ACHN (cell line): ENCODE measurements at places on chromosomes 5 and 9.

DNA sequence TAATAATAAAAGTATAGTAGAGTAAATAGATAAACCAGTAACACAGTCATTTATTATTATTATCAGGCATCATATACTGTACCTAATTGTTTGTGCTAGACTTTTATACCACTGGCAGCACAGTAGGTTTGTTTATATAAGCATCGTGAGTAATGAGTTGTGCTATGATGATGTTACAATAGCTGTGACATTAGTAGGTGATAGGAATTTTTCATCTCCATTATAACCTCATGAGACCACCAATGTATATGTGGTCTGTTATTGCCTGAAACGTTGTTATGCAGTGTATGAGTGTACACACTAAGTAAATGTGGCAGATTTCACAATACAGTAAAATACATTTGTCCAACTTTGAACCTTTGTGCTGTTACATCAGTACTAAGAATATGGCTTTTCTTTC is 72.7 kb upstream of the SPATA31D4 start:
- no peak for DNase-seq

GRCh38 chr9:1337169-1337568 is 287.0 kb downstream of the DMRT2 start:
- DNase-seq = no peak

DNA sequence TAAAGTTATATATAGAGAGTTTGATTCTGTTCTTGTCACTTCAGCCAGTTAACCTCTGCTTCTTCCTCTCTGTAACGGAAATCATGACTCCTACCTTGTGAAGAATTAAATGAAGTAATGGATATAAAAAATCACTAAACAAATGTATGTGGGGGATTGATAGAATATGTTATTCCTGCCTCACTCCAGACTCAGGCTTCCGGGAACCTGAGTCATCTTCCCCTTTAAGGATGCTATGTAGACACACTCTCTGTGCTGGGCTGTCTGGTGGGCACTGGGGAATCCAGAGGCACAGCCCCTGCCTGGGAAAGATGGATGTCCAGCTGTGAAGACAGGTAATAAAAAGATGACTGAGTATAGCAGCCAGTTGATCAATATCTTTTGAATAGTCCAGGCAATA is 77.4 kb downstream of the ZNF618 start:
- no peak for DNase-seq

DNA sequence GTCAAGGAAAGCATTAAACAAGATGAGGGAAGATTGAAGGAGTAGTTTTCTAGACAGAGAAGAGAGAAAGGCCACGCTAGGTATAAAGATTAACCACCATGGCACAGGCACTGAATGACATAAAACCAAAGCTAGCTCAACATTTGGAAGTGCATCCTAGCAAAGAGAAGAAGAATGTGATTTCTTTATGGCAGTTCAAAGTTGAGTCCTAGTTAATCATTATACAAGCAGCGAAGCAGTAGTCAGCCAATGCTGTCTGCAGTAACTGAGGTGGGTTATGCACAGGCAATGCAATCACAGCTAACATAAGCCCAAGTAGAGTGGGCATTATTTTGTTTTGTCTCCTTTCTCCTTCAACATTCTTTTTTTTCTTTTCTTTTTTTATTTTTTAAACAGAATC is 24.0 kb upstream of the ANKRD31 start:
- DNase-seq = peak; percentile 29

GRCh38 chr5:172586125-172587060 is 54.7 kb upstream of the NEURL1B start:
- no peak for DNase-seq

- no peak for DNase-seq
Observed at GRCh38 chr9:80020530-80020929, 448.8 kb downstream of the TLE4 start.

GRCh38 chr5:78587081-78587774 is 61.3 kb downstream of the LHFPL2 start:
- DNase-seq = no peak

DNA sequence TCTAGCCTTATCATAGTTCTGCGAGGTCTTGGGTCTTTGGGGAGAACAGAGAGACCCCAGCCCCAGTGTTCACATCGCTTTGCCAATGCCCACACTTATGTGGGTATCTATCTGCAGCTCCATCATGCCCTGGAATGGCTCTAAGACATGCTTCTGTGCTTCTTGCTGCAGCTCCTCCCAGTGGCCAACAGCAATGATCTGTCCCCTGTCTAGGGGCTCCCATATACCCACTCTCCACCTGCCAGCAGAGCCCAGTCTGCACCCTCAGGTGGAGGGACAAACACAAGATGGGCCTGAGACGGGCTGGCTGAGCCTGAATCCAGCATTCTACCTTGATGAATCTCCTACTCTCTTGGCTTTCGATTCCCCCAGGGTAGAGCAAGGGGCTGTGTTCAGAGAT is 14.6 kb upstream of the DAP start:
- DNase-seq = peak; percentile 3

DNA sequence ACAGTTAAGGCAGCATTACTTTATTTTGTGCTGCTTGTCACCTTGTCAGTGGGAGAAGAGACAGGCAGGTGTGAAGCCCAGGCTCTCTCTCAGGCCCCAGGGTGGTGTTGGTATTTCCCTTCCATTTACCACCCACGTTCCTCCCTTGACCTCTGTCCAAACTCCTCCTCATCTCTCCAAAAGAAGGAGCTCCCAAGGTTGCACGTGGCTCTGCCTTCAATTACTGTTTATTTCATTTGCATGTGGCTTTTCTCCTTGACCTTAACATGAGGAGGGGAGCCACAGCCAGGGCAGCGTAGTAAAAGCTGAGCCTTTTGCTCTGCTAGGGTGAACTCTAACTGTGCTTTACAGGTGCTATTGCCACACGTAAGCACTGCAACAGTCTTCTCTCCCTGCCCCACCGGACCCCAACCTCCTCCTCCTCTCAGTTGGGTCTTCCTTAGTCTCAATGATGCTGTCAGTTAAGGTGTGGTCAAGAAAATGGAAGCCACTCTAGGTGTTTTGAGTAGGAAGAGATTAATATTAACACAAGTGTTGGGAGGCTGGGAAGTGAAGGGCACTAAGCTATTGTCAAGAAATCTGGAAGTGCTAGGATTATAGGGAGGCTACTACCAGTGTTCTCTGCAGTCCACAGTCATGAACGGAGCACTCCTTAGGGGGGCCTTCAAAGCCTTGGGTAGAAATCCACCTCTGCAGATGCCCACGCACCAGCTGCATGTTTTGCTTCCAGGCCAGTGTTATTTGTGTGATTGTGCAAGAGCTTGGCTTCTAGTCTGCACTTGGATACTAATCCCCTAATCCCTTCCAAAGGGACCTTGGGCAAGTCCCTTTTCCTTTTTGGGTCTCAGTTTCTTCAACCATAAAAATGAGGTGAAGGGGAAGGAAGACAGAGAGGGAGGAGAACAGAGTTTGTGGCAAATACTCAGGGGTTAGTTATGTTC is 3.9 kb upstream of the ALDH1B1 start:
- DNase-seq = no peak

DNA sequence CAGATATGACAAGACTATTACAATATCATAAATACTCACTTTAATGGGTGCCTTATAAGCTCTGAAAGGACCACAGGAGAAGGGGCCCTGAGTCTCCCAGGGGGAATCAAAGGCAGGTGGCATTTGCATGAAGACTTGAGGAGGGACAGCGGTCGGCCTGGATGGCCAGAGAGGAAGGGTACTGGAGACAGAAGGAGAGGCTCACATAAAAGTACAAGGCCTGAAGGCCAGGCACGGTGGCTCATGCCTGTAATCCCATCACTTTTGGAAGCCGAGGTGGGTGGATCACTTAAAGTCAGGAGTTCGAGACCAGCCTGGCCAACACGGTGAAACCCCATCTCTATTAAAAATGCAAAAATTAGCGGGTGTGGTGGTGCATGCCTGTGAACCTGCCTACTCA is 29.1 kb upstream of the LMX1B start:
- DNase-seq = no peak

- no peak for DNase-seq
Observed at GRCh38 chr5:89232139-89232603, 349.2 kb upstream of the MEF2C start.

DNA sequence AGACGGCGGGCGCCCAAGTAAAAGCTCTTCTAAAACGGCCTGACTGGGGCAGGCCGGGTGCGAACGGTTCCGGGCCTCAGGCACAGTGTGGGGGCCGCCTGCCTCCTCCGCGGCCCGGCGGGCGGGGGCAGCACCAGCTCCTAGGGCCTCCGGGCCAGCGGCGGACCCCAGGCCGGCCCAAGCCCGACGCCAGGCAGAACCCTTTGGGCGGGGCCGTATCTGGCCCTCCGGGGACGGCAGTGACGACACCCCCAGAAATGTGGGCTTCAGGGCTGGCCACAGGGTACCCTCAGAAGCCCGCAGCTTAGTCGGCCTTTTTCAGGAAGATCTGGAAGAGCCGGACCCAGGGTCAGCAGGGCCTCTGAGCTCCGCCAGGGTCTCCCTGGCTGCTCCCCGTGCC is 4.0 kb downstream of the LTC4S start:
- no peak for DNase-seq

DNA sequence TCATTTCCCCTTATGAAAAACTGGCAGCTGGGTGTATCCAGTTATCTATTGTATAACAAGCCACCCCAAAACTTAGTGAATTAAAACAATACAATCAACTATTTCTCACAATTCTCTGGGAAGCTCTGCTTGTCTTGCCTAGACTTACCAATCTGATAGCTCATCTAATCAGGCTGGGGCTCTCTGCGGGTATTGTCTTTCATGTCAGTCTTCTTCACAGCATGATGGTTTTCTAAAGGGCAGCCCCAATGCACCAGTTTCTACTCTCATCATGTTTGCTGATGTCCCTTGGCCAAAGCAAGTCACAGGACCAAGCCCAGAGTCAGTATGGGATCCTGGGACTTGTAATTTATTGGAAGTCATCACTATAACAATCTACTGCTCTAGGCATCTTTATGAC is 433.5 kb downstream of the KIAA0825 start:
- DNase-seq = no peak

- no peak for DNase-seq
Observed at GRCh38 chr5:40150896-40151295, 528.8 kb upstream of the PTGER4 start.
